Activated T-helper 1 cell treated with anti-CD3 and anti-CD28 coated beads, Interleukin-2, amount 50 U/mL, for 16 hours (primary cell): ENCODE measurements at places on chromosomes 4 and X.

GRCh38 chr4:151184523-151185458 is 85.4 kb downstream of the RPS3A start:
- DNase-seq, result no peak

- no peak for DNase-seq
Measured at GRCh38 chrX:103275947-103276567, 493 bp downstream of the TCEAL5 start.

GRCh38 chr4:170581322-170581721 is 491.6 kb upstream of the AADAT start:
- no peak for DNase-seq

- no peak for DNase-seq
Measured at GRCh38 chrX:2654436-2655340, 36.4 kb upstream of the CD99 start.

GRCh38 chr4:52755426-52755825 is 4.2 kb upstream of the ERVMER34-1 start:
- no peak for DNase-seq

DNA sequence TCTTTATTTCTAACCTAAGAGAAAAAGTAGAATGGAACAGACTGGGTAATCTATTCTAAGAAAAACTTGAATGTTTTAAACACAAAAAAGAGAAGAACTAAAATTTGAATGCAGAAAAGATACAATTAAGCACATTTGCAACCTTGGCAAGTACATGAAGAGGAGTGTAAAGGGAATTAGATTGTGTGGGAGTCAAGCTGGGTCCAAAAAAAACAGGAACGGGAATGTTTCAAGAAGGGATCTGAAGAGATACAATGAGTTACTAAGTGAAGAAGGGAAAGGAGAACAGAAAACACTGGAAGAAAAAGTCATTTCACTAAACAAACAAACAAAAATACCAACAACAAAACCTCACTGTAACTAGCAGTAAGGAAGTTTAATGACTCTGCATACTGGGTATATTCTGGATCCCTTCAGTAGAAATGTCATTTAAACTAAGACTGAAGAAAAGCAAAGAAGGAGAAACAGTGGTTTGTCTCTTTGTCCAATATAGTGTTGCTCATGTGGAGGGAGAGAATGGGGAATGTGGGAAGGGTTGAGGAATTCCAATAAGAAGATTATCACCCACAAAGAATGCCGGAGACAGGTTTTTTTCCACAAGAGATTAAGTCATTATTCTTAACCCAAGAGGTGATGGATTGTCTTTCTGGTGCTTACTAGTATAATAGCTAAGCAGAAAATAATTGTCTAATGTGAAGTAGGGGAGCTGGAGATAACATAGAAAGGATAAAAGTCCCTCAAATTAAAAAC is 50.4 kb upstream of the PTPN13 start:
- DNase-seq, result no peak

GRCh38 chrX:142201113-142201512 is 4.0 kb downstream of the MAGEC2 start:
- DNase-seq, result no peak

GRCh38 chr4:66298569-66298968 is 628.3 kb upstream of the EPHA5 start:
- DNase-seq, result no peak

- no peak for DNase-seq
Measured at GRCh38 chrX:9475984-9476383, 11.1 kb downstream of the TBL1X start.

DNA sequence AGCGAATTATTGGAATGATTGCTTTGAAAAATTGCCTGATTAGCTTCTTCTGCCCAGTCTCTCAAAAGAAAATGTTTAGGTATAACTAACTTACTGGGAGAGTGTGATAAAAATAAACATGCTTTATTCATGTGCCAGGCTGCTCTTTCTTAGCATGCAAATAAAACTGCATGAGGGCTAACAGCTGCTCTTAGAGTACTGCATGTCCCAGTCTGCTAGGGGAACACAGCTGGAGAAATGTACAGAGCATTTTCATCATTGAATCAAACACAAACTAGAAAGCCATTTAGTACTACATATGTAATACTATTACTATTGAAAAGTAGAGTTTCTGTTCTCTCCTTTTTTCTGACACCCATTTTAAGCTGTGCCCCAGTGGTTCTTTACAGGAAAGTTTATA is 726.0 kb downstream of the GRID2 start:
- DNase-seq, result no peak

DNA sequence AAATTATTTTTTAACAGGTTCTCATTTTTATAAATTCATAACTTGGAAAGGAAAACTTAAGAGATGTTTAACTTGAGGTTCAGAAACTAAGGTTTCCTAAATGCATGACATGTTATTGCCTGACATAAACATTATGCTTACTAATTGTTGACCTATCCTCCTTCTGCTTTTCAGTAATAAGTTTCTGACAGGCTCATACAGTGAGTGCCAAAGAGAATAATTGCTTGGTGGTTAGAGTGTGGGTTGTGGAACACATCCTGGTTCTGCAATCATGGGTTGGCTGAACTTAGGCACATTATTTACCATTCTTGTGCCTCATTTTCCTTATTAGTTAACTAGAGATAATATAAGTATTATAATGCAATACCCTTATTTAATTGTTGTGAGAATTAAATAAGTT is 56.5 kb downstream of the BMPR1B start:
- DNase-seq, result no peak

DNA sequence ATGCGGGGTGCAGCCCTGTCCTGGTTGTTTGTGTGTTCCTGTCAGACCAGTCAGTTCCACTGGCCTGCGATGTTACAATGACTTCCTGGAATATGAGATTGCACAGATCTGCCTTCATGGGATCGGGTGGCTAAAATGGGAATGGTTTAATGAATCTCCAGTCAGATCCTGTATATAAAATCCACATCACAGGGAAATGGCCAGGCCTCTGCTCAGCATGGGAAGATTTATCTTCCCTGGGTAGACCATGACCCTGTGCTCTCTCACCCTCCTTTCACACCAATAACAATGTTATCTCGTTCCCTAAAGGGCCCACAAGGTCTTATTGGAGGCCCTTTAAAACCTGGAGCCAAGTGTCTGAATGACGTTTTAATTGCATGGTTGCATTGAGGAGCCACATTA is 307.4 kb downstream of the RAB28 start:
- DNase-seq, result no peak

DNA sequence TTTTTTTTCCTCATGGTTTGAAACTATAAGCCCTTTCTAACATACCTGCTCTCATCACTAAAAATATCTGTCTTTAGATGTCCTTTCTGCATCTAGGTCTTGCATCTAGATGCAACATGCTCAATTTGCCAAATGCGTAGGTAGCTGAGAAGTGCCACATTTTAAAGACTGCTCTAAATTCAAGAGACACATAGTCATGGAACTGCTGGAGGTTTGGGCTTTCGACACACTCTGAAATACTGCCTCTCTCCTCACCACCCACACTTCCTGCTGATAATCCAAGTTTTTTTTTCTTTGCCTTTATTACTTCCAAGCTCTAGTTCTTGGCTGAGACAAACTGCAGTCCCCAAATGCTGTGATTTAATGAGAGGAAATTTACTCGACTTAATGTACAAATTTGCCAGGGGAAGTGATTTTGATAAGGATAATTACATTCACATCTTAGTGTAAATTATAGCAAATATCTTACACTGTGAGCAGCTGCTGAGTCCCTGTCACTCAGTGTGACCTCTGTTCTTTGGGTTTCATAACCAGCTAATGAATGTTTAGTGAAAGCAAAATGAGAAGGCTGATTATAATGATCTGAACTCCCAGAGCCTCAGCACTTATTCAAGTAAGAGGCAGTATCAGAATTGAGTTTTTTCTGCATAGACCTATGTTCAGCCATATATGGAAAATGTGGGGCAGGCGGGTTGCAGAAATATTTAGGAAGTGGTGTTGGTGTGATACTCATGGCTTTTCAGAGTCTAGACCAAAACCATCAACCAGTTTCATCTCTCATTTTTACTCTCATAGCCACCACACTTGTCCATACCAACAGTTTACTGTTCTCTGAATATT is 31.3 kb downstream of the DRD5 start:
- no peak for DNase-seq

GRCh38 chr4:3655963-3656362 is 110.2 kb upstream of the ADRA2C start:
- no peak for DNase-seq
